ENCODE measurements at places on chromosomes 7 and 10.

- peak; percentile 54 for ATAC-seq
Observed at GRCh38 chr10:73910764-73911552, at the start of gene PLAU. Gene PLAU (plus strand): TSS chr10:73911132. CDS start chr10:73911556, 424 bp downstream.

GRCh38 chr7:154469652-154470051 is 417.5 kb downstream of the DPP6 start:
- no peak for ATAC-seq

- ATAC-seq = no peak
Observed at GRCh38 chr7:5429857-5430611, 6.4 kb upstream of the TNRC18 start.

DNA sequence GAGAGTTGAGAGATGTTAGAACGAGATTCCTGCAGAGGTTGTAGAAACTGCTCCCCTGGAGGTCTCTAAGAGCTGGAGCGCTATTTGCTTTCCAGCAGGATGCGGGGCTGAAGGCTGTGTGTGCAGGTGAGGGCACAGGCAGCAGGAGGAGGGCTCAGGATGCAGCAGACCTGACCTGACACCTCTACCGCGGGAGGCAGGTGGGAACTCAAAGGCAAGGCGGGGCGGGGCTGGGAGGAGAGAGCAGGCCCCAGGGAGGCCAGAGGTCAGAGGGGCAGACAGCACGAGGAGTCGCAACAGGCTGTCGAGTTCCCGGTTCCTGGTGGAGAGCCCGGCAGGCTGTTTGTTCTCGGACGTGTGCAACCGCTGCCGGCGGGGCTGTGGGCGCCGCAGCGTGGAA is 7.9 kb upstream of the CRTAC1 start:
- ATAC-seq = no peak

- no peak for ATAC-seq
Observed at GRCh38 chr7:92809397-92809759, 27.0 kb downstream of the CDK6 start.

- peak; percentile 71 for ATAC-seq
Observed at GRCh38 chr10:61888744-61889143, 12.8 kb upstream of the ARID5B start.

DNA sequence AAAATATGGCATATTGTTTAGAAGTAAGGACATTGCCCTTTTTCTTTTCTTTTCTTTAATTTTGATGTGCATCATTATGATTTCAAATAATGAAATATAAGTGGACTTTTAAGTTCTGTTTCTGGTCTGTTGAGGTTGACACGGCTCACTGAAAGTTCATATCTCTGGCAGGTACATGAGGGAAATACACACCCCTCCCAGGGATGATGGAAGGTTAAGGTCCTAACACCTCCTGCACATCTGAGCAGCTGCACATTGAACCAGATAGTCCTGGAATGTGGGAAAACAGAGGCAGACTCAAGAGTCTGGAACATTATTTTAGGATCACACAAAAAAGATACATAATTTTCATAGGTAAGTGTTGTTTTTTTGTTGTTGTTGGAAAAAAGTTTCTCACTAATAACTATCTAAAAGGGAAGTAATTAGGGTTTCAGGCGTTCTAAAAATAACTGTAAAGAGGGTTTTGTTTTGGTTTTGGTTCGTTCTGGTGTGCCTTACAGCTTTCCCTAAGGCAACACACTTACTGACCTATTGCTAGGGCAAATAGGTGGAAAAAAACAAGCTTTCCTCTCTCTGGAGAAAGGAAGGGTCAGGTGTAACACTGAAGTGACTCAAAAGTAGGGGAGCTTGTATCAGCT is 201.2 kb upstream of the PRKCQ start:
- no peak for ATAC-seq

DNA sequence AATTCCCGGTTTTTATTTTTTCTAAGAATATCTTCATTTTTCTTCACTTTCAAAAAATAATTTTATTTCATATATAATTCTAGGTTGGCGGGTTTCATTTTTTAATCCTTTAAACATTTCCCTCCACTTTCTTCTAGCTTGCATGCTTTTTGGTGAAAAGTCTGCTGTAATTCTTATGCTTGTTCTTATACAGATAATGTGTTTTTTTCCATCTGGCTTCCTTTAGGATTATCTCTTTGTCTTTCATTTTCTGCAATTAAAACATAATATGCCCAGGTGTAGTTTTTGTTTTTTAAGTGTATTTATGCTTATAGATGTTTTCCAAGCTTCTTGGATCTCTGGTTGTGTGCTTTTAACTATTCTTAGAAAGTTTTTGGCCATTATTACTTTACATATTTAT is 341.3 kb upstream of the SEMA3C start:
- no peak for ATAC-seq

DNA sequence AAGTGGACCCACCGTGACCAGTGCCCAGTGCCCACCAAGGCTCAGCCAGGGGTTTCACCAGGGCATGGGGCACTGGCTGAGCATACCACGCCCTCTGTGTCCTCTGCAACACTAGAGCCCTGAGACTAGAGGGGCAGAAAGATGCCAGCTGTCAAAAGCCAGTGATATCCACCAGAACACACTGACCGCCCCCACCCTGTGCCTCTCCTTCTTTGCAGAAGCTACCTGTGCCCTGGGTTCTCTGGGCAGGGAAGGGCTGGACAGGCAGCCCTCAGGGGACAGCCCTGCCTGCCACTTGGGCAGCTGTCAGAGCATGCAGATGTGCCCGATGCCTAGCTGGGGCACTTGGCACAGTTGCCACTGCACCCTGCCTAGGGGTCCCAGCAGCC is 494 bp downstream of the VSIR start:
- ATAC-seq = no peak

- no peak for ATAC-seq
Observed at GRCh38 chr10:100729862-100730724, 15.3 kb upstream of the PAX2 start.

DNA sequence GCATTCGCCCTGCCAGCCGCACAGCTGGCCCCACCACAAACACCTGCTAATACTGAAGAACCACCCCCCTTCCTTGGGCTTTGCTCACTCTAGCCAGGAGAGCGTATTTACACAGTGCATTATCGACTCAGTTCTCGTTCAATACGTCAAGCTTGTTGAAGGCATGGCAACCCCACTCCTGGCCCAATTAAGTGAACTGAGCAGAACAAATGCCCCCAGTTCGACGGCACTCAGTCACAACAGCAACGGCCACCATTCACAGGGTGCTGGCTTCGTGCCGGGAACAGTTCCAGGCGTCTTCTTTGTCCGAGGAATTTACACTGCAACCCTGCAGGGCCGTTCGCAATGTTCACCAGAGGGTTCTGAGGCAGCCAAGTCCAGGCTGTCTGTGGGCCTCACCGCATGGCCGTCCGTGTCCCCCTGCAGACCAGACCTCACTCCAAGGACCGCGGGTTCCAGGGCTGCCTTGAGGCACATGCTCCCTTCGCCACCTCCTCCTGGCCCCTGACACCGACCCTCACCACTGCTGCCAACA is 175.3 kb downstream of the DIP2C start:
- ATAC-seq = no peak
